ENCODE measurements at places on chromosomes 7 and 10. TPM values are rescaled to one million over a fixed set of nuclear protein-coding genes. Genes with fewer than 3 reads are reported as not detected.

Gene PTN
- total RNA-seq = 20.6 TPM

DNA sequence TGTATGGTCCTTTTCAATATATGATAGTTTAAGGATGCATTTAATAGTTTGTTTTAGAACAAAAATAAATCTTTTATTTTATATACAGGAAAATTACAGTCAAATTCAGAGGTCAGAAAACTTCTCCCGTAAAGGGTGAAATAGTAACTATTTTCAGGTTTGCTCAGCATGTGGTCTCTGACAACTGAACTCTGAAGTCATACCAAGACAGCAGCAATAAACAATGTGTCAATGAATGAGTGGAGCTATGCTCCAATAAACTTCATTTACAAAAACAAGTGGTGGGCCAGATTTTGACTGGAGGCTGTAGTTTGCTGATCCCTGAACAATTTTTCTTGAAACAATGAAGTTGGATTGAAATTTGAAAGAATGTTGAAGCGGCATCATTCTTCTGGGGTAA lies 123.6 kb downstream of the ZNF248 start:
- DNase-seq = no peak

Gene SUPV3L1
- 26.0 TPM for total RNA-seq

Gene TCAF2
- 3.8 TPM for total RNA-seq

DNA sequence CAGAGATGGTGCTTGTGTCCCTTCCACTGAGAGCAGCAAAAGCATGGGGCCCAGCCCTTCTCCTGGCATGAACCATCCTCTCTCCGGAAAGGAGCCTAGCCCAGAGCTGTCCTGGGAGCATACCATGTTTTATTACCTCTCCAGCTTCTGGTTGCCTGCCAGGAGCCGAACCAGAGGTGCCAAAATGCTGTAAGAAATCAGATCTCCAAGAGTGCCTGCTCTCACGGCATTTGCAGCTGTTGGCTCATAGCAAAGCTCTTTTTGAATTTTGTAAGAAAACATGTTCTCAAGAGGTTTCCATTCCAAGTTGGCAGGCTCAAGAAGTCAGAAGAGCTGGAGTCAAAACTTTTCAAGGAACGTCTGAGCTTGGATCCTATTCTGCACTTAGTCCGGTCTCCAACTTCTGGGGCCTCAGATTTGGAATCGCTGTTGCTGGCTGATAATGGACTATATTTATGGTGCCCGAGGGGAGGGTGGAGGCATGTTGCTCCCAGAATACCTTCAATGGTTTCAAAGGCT lies 211.7 kb upstream of the MKI67 start:
- no peak for DNase-seq

Gene CTNNA3
- 0.28 TPM for total RNA-seq

DNA sequence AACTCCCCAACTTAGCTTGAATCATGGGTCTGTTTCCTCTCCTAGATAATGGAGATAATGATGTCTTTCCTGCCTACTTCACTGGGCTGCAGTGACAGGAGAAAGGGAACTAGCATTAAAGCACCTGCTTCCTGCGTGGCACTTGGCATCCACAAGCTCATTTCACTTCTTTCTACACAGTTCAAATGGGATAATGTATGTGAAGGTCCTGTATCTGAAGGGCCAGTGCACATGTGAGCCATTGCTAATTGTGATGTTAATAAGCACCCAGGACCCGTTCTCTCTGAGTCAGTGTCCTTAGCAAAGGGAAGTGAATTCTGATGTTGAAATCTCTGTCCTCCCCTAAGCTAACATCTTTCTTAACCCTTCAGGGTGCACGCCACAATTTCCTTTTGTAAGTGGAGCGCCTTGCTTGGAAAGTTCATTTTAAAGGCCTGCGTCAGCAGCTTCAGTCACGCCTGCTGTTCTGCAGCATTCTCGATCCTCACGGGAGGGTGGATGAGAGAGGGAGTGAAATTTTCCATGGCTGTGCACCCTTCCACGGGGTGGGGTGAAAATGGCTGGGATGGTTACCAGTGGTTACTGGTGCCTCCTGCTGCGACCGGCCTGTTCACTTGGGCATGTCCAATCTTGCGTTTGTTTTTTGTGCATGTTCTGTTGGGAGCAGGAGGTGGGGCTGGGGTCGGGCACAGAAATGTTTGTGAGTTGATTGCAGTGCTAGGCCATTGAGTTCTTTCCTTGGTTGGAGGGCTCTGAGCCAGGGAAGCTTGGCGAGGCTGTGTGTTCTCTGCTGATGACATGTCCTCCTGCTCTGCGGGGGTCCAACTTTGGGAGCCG lies 59.2 kb downstream of the HK1 start:
- no peak for DNase-seq

DNA sequence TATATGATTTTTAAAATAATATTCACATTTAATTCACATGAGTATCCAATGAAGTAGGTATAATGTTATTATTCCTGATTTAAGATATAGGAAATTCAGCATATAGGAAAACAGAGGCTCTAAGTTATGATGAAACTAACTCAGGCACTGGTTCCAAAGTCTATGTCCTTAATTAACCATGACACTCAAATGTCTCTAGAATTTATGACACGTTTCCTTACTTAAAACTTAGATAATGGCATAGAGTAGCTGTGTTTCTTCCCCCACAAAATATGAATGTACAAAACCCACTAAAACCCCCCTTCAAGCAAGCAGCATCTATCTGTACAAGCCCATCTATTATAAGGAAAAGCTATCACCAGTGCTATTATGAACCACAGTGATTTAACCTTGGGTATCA lies 72.9 kb upstream of the CDK1 start:
- no peak for DNase-seq

Gene HMX2
- total RNA-seq = 0.05 TPM

- no peak for DNase-seq
Measured at GRCh38 chr10:91210435-91210834, 10.0 kb upstream of the PCGF5 start.

DNA sequence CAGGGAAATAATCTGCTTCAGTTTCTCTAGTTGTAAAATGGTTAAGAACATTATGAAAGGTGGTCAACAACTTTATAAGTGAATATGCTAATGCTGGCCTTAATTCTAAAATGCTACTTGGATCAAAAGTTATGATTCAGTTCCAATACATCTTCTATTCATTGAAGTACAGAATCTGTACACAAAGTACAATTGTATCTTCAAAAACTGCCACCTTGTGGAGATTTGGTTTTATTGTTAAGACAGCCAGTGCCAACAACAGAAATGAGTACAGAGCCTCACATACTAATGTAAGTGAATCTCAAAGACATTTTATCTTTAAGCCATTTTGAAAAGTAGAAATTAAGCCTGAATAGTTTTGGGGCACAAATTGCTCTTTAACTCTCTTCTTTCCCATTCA lies 194.0 kb downstream of the CFTR start:
- peak; percentile 59 for DNase-seq

DNA sequence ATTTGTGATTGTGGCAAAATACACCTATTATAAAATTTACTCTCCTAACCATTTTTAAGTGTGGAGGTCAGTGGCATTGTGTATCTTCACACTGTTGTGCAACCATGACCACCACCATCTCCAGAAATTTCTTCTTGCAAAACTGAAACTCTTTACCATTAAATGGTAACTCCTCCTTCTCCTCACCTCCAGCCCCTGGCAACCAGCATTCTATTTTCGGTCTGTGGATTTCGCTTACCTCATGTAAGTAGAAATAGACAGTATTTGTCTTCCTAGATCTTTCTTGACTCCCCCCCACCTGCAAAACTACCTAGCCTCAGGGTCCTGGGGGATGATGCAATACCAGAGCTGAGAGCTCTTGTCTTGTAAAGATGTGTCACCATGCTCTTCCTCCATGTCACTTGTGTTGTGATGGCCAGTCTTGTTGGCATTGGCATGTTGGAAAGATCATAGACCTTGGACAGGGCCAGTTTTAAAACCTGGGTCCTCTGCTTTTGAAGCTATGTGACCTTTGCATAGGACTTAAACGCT lies 71.1 kb upstream of the EMX2 start:
- no peak for DNase-seq

DNA sequence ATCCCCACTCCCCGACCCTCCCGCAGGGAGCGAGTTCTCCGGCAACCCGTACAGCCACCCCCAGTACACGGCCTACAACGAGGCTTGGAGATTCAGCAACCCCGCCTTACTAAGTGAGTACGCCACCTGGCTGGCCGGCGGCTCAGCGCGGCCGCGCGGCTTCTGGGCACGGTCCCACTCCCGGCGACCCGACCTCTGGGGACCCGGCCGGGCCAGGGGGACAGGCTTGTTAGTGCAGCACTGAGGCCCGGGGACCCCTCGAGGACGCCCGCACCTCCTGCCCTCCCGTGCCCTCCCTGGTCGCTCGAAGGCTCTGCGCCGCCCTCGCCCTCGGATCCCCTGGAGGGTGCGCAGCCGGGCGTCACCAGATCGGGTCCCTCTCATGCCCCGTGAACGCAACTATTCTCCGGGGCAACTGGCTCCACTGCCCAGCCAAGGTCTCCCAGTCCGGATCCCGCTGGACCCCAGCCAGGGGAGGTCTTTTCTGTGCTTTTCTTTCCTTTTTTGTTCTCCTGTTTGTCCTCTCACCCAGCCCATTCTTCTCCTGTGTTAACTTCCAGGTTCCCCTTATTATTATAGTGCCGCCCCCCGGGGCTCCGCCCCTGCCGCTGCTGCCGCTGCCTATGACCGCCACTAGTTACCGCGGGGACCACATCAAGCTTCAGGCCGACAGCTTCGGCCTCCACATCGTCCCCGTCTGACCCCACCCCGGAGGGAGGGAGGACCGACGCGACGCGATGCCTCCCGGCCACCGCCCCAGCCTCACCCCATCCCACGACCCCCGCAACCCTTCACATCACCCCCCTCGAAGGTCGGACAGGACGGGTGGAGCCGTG lies 81.8 kb downstream of the PAX2 start:
- no peak for DNase-seq

Gene ACSL5
- 13.0 TPM for total RNA-seq

DNA sequence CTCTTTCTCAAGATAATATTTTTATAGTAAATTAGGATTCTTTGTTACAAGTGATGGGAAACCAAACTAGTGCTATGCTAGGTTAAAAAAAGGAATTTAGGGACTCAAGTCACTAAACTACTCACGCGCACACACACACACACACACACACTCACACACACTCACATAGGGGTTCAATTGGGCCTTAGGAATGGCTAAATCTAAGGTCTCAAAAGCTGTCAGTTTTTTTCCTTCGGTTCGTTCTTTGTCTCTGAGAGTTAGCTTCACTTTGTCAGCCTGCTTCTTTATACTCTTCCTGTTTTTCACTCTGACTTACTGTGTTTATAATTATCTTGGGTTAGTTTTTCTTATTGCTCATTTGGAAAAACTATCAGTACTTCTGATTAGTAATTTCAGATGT lies 138.9 kb downstream of the ADK start:
- no peak for DNase-seq

Data from thymus (tissue), 14 donors.